ENCODE measurements at places on chromosomes 7 and 10.

GRCh38 chr10:71659111-71659634 is 60.4 kb downstream of the C10orf105 start:
- no peak for DNase-seq

- DNase-seq: no peak
These were observed 8.6 kb downstream of the SHH start for GRCh38 chr7:155803418-155804376.

- DNase-seq: no peak
These were observed 337.1 kb upstream of the AKR1E2 start for GRCh38 chr10:4488904-4489303.

DNA sequence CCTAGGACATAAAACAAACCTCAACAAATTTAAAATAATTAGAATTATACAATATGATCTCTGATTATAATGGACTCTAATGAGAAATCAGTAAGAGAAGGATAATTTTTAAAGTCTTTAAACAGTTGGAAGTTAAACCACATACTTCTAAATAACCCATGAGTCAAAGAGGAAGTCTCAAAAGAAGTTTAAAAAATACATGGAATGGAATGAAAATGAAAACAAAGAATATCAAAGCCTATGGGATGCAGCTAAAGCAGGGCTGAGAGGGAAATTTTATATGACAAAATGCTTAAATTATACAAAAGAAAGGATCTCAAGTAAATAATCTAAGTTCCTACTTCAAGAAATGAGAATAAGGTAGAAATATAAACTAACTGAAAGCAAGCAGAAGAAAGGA is 460.5 kb downstream of the RPS24 start:
- no peak for DNase-seq

GRCh38 chr10:88110822-88111221 is 247.4 kb downstream of the PTEN start:
- no peak for DNase-seq

GRCh38 chr10:89224739-89225443 is 17.8 kb upstream of the CH25H start:
- DNase-seq: peak; percentile 45

DNA sequence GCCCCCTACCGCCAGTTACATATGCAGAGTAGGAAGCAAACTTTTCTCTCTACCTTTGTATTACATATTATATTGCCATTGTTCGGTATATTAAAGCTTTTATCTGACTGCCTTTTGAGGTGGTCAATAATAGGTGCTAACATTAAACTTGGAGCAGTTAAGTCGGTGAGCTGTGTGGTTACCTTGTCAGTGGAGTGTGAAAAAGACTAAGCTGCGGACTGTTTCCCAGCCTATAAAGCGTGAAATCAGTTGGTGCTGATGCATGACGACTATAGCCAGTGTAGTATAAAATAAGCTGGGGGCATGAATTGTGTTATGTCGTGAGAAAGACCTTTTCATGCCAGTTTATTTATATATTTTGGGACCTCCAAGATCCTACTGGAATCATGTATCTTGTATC is 33.7 kb downstream of the R3HCC1L start:
- no peak for DNase-seq

- DNase-seq: no peak
These were observed 120.1 kb downstream of the PTPN20 start for GRCh38 chr10:47031211-47031900.

DNA sequence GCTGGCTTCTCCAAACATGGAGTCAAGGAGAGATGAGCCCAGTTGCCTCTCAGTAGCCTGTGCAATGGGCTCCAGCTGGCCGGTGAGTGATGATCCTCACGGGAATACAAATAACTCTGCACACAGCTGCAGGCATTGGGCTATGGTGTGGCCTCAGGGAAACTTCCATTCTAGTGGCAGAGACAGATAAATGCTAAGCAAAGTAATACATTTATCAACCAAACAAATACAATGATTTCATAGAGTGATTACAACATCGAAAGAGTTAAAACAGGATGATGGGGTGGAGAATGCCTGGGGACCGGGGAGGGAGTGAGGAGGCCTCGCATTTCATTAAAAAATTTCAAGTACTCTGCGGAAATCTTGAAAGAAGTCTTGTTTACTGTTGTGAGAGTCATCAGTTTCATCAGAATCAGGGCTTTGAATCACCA is 15.0 kb upstream of the AKR1B1 start:
- peak; percentile 89 for DNase-seq

DNA sequence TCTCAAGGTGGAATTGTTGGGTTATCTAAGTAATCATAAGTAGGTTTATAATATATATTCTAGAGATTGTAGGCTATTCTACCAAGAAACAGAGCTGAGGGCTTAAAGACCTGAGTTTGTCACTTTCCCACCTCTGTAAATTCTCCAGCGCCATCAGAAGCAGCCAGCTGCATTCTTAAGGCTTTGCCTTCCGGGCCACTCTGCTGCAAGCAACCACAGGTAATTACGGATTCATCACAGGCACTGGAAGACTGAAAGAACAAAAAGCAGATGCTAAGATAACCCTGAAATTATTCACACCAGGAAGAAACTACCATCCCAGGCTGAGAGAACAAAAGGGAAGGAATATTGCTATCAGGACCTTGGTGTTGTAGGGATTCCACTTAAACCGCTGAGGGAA is 137.8 kb upstream of the JCAD start:
- DNase-seq: no peak

DNA sequence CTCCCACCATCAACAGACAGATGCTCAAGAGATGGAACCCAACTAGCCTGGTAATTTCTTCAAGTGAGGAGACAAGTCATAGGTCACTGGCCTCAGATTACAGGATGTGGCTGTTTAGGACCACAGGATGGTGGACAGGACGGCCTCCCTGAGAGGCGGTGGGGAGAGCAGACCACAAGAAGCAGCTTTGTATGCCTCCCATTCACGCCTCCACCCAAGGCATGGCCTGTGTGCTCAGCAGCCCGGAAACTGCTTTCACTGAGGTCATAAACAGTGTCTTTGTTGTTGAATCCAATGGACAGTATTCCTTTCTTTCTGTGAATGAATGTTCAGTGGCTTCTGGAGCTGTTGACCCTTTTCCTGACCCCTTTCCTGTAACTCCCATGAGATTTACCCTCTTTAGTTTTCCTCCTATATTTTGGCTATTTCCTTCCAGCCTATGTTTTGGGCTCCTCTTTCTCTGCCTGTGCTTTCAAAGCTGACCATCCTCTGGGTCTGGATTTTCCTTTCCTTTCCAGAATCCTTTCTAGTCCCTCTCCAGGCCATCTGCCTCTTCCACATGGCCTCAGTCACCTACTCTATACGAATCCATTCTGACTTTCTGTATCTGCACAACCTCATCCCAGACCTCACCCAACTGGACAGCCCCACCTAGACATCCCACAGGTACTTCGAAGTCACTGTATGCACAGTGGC is 32.4 kb upstream of the INPP5F start:
- no peak for DNase-seq

GRCh38 chr7:27104341-27105058 is 2.0 kb upstream of the HOXA2 start:
- no peak for DNase-seq

DNA sequence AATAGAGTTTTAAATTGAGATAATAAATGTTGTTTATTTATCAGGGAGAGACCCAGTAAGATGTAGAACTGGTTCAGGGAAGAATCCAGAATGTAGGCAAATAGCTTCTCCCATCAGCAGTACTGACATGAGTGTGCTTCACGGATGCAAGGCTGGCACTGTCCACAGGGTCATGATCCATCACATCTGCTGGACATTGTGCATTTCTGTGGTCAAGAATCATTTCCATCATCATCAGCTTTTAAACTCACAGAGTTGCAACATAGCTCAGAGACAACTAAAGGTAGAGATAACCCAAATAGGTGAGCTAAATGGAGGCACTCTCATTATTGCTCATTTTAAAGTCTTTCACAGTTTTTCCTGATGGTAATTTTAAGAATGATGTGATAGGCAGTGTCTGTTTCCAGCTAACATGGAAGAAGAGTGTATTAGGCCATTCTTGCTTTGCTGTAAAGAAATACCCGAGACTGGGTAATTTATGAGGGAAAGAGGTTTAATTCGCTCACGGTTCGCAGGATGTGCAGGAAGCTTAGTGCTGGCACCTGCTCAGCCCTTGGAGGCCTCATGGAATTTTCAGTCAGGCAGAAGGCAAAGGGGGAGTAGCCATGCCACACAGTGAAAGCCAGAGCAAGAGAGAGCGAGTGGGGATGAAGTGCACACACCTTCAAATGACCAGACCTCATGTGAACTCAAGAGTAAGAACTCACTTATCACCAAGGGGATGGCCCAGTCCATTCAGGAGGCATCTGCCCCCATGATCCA is 80.8 kb downstream of the INPP5A start:
- no peak for DNase-seq

GRCh38 chr7:116354546-116355423 is 144.4 kb downstream of the TES start:
- peak; percentile 100 for DNase-seq
